ENCODE measurements at places on chromosomes 2 and 18.

DNA sequence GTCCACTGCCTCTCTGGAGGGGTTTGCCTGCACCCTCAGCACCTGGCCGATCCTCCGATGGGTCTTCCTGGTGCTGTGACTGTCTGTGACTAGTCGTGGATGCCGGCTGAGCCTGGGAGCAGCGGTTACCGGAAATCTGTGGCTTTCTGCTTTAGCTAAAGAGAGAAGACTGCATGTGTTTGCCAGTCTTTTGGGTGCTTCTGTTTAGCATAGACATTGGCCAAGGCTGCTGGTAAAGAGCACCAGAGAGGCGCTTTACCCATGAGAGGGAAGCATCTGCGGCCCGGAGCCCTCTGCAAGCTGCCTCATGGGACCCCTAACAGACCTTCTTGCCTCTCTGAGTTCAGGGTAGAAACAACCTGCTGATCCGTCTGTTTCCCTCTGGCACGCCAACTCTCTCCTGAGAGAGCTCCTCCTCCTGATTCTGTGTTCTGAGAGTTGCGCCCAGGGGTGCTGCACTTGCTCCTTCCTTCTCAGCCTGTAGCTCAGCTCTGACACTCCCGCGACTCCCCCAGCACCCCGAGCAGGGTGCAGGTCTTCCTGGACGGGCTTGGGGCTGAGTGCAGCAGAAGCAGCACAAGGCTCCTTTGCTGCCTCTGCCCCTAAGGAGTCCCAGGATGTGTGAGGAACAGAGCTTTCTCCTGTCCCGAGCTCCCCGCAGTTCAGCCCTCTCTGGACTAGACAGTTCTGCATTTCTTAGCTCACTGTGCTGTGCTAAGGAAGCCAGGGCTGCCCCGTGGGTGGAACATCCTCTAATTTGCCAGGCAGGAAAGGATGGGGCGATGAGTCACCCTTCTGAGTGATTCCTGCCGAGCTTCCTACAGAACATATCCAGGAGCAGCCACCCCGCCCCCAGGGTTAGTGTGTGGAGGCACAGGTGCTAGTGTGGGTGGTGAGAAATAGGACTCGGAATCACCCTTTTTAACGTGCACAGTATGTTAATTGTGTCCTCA lies 203.2 kb downstream of the SH3RF3 start:
- DNase-seq, result no peak

DNA sequence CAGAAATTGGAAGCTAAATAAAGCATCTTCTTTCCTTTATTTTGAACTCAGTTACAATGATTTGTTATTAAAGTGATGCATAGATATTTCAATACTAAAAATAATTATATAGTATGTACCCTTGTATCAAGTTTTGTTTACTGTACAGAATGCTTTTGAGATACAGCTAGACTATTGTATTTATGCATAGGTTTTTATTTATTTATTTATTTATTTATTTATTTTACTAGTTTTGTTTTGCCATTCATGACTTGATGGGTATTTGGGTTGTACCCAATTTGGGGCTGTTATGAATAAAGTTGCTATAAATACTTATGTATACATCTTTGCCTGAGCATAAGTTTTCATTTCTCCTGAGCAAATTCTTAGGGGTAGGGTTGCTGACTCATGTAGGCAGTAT lies 118.7 kb upstream of the NXPH2 start:
- DNase-seq, result no peak

DNA sequence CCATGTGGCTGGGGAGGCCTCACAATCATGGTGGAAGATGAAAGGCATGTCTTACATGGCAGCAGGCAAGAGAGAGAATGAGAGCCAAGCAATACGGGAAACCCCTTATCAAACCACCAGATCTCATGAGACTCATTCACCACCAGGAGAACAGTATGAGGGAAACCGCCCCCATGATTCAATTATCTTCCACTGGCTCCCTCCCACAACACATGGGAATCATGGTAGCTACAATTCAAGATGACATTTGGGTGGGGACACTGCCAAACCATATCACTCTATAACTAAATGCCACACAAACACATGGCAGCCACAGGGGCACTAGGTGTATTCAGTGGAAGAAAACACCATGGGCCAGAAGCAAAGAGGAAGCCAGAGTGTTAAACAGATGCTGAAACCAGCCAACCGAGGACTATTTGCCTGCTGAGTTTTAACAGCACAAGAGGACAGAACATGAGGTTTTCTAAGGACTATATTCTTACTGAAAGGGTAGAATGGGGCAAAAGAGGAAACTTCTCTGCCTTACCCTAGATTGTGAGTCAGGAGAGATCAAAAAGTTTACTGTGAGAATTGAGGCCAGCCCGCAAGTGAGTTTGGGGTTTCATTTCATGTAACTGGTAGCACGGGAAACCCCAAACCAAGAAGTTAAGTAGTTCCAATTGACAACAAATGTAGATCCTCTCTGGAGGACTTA lies 49.2 kb downstream of the SIGLEC15 start:
- DNase-seq, result no peak

DNA sequence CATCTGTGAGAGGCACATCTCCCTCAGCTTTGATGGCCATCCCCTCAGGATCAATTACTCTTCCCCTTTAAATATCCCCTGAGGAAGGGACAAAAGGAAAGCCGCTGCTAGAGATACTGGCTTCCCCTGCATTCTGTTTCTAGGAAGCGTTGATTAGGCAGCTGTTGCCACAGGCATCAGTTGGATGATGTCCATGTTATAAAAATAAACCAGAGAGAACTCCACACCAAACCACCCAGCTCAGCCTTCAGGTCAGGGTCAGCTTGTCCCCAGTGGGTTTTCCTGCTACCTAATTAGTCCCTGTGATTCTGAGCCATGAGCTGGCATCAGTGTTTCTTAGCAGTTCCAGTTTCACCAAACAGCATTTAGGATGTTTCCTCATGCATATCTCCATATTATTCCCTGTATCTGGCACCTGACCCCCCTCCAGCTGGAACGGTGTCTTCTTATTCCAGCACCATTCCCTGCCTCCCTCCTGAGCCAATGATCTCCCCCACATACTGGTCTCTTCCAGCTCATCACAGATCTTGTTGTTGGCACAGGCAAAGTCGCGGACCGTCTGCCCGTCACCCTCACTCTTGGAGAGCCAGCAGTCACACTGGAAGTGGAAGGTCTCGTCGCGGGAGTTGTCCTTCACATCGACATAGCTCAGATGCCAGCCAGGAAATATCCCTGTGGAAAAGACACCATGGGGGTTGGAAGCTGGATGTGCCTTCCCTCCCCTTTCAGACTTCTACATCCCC lies 168.4 kb downstream of the LOXHD1 start:
- no peak for DNase-seq

DNA sequence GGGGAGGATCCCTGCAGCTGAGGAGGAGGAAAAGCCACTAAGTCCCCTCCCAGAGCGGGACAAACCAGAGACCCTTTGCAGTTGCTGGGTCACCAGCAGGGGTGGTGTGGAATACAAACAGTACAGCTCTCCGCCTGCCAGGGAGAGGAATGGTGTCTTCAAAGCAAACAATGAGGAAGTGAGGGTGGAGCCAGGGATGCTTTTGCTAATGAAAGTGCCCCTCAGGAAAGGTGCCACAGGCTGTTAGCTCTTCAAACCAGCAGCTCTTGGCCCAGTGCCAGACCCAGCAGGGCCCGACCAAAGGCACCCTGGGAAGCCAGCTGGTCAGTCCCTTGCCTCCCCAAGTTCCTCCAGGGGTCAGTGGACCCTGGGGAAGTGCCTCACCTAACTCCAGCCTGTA lies 102.8 kb downstream of the HIBCH start:
- no peak for DNase-seq

Data from T-helper 1 cell (primary cell).